Endothelial cell (in vitro differentiated cells): ENCODE measurements at places on chromosomes 5 and 9. TPM values are rescaled to one million over a fixed set of nuclear protein-coding genes. Genes with fewer than 3 reads are reported as not detected.
A peak's percentile ranks its signal among the peaks of the same experiment; 100 is the strongest.

Gene HTR1A
- not detected for total RNA-seq

Gene CDH10
- total RNA-seq, result 15.8 TPM

Gene CFAP77
- 3.7 TPM for total RNA-seq

Gene LRRC19
- not detected for total RNA-seq

Gene GZMA
- total RNA-seq, result 0.62 TPM

Gene CAVIN4
- 7.4 TPM for total RNA-seq

Gene FOXE1
- not detected for total RNA-seq

Gene OTP
- total RNA-seq, result not detected

Gene CDKN2B-AS1
- total RNA-seq, result 0.36 TPM

Gene IL13
- not detected for total RNA-seq

Gene KLF4
- 16.4 TPM for total RNA-seq

Gene IL7R
- 0.54 TPM for total RNA-seq

Gene ANKRD34B
- 0.62 TPM for total RNA-seq

Gene TRPM6
- total RNA-seq, result 1.9 TPM

Gene PCA3
- total RNA-seq, result 0.62 TPM

GRCh38 chr5:84758008-84758407 is 373.3 kb upstream of the EDIL3 start:
- DNase-seq, result no peak

DNA sequence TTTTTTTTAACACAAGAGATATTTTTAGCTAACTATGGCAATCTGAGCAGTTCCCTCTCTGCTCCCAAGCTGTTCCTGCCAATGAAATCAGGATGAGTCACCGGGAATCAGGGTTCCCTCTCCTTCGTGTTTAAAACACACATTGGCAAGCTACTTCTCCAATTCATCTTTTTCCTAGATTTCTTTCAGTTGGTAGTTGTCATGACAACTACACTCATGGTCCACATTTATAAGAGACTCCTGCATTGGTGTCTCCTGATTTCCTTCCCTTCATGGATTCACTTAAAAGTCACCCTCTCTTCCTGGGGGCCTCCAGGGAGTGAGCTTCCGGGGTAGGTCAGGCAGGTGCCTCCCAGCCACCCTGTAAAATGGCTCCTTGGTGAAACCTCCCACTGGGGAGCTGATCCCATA is 72.3 kb upstream of the NIPAL4 start:
- DNase-seq, result no peak

GRCh38 chr5:69202497-69202896 is 13.1 kb downstream of the CENPH start:
- DNase-seq, result no peak

DNA sequence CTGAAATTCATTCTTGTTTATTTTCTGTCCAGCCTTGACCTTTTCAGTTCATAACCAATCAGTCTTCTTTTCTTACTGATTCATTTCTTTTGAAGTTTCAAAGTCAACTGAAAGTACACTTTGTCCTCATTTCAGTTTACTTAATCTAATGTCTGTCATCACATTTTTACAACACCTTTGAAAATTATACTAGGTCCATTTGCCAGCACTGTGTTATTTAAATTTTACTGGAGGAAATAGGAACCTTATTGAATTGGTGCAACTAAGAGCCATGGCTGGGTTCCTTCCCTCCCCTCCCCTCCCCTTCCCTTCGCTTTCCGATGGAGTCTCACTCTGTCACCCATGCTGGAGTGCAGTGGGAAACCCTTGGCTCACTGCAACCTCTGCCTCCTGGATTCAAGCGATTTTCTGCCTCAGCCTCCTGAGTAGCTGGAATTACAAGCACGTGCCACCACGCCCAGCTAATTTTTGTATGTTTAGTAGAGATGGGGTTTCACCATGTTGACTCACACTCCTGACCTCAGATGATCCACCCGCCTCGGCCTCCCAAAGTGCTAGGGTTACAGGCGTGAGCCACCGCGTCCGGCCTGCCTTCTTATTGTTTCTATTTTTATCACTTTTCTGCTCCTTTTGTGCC is 6.3 kb downstream of the RMI1 start:
- no peak for DNase-seq

- no peak for DNase-seq
Observed at GRCh38 chr9:79237861-79238260, 333.9 kb upstream of the TLE4 start.

DNA sequence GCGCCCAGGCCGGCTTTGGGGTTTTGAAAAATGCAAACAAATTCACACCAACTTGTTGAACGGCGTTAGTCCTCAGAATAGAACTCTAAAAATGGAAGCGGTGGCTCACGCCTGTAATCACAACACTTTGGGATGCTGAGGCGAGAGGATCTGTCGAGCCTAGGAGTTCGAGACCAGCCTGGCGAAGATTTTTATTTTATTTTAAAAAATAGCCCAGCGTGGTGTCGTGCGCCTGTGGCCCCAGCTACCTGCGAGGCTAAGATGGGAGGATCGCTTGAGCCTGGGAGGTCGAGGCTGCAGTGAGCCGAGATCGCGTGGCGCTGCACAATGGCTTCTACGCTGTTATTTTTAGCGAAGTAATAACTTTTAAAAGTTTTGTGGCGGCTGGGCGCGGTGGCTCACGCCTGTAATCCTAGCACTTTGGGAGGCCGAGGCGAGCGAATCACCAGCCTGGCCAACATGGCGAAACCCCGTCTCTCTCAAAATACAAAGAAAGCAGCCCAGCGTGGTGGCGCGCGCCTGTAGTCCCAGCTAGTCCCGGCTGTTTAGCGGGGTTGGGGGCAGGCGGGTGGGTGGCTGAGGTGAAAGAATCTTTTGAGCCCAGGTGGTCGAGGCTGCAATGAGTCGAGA is 694 bp upstream of the PLIN2 start:
- peak; percentile 19 for DNase-seq

GRCh38 chr9:35856882-35857281 is 13.3 kb downstream of the OR13J1 start:
- no peak for DNase-seq

GRCh38 chr5:9105851-9106250 is 440.0 kb downstream of the SEMA5A start:
- DNase-seq, result no peak

- DNase-seq, result no peak
Observed at GRCh38 chr5:94983861-94984535, 300.9 kb downstream of the MCTP1 start.

- DNase-seq, result no peak
Observed at GRCh38 chr5:145830594-145830993, 4.5 kb downstream of the PRELID2 start.

GRCh38 chr9:1217076-1217475 is 166.9 kb downstream of the DMRT2 start:
- DNase-seq, result no peak

GRCh38 chr9:125066839-125067619 is 76.3 kb downstream of the SCAI start:
- DNase-seq, result no peak

- DNase-seq, result peak; percentile 75
Observed at GRCh38 chr9:100437860-100438805, 11.2 kb downstream of the MSANTD3 start.

DNA sequence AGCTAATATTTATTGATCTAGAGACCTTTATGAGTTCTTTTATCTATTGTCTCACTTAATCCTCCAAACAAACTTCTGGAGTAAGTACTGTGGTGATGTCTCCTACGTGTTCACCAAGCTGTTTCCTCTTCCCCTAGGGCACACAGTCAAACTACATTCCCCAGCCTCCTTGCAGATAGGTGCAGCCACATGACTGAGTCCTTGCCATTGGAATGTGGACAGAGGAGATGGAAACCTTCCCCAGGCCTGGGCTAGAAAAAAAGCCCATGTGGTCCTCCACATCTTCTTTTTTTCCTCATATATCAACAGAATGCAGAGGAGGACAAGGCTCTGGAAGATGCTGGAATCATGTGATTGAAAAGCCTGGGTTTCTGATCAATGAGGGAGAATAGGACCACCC is 88.0 kb downstream of the ANKRD55 start:
- DNase-seq, result no peak

GRCh38 chr9:15227491-15227890 is 79.5 kb downstream of the TTC39B start:
- DNase-seq, result no peak

GRCh38 chr5:96868603-96869371 is 7.5 kb upstream of the ERAP2 start:
- DNase-seq, result peak; percentile 15

- DNase-seq, result peak; percentile 38
Observed at GRCh38 chr9:21317956-21318923, 13.1 kb upstream of the IFNA5 start.

DNA sequence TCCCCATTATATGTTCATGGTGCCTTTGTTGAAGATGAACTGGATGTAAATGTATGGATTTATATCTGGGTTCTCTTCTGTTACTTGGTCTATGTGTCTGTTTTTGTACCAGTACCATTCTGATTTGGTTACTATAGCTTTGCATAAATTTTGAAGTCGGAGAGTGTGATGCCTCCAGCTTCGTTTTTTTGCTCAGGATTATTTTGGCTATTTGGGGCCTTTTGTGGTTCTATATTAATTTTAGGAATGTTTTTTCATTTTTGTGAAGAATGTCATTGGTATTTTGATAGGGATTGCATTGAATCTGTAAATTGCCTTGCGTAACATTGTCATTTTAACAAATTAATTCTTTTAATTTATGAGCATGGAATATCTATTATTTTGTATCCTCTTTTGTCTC is 36.6 kb upstream of the ZNF366 start:
- DNase-seq, result no peak

GRCh38 chr9:13410566-13411031 is 131.1 kb upstream of the MPDZ start:
- no peak for DNase-seq

- no peak for DNase-seq
Observed at GRCh38 chr9:125994066-125994943, 247.1 kb downstream of the PBX3 start.

GRCh38 chr9:98880311-98881015 is 63.2 kb upstream of the COL15A1 start:
- DNase-seq, result no peak

DNA sequence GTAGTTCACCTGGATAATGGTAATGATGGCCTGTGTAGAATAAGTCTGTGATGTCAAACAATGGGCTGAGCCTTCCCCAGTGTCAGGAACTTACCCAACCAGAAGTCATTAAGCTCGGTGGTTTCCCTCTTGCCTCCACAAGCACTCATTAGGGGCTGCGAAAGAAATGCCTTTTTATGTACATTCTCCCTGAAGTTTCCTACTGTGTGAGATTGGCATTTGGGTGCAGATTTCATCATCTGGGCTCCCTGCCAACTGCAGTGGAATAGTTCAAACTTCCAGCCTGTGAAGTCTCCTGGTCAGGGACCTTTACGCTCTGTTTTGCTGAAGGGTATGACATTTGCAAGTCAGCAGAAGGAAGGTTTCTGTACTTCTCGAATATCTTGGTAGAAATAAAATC is 41.6 kb upstream of the TMEM215 start:
- no peak for DNase-seq

DNA sequence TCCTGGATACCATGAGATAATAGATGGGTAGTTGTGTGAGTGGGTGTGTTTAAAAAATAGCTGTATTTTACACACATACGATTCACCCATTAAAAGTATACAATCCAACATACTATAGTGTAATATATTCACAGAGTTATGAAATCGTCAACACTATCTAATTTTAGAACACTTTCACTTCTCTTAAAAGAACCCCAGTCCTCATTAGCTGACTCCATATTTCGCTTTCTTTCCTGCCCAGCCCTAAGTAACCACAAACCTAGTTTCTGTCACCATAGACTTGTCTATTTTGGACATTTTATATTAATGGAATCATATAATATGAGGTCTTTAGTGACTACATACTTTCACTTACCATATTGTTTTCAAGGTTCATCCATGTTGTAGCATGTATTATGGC is 63.8 kb upstream of the S1PR3 start:
- no peak for DNase-seq

DNA sequence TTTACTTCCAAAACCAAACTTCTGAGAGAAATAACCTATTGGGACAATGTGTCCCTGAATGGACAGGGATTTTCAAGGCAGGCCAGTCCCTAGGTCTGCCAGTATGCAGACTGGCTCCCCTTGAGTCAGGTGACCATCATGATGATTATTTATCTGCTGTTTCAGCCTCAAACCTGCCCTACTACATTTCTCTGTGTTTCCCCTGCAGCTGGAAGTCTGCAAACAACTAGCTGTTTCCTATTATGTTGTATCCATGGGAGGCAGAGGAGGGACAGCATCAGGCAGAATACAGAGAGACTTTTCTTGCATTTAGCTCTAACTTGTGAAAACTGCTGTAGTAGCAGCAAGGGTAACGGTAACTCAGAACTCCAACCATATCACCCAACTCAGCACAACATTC is 36.2 kb upstream of the IFNK start:
- DNase-seq, result no peak

DNA sequence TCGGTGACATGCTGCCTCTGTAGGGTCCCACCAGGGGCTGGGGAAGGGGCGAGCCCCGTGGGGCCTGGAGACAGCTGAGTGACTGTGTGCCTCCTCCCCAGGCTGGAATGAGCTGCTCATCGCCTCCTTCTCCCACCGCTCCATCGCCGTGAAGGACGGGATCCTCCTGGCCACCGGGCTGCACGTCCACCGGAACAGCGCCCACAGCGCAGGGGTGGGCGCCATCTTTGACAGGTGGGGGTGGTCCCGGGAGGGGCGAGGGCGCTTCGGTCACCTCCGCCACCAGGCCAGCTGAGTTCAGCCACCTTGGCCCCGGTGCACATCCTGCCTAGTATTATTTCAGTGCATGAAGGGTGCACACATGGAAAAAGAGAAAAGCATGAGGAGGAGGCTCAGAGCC is 102.8 kb downstream of the RXRA start:
- DNase-seq, result no peak

- no peak for DNase-seq
Observed at GRCh38 chr9:74001382-74001781, 495.8 kb upstream of the RORB start.

- no peak for DNase-seq
Observed at GRCh38 chr5:159549046-159549445, 218.8 kb upstream of the IL12B start.

DNA sequence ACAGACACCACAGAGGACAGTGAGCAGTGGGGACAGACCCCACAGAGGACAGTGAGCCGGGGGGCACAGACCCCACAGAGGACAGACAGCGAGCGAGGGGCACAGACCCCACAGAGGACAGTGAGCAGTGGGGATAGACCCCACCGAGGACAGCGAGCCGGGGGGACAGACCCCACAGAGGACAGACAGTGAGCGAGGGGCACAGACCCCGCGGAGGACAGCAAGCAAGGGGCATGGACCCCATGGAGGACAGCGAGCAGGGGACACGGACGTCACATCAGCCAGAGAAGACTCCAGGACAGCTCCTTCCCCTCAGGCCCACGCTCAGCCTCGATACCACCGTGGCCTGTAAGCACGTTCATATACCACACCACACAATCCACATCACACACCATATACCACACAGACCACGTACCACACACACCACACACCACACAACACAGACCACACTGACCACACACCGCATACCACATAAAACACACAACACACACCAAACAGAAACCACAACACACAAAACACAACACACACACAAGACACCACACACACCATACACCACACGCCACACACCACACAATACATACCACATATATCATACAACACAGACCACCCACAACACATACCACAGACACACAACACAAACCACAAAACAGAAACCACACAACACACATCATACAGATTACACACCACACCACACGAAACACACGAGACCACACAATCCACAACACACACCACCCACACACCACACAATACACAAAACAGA is 5.2 kb upstream of the ZDHHC11 start:
- no peak for DNase-seq

GRCh38 chr5:146794326-146795029 is 84.1 kb downstream of the PPP2R2B start:
- no peak for DNase-seq

GRCh38 chr5:17426104-17426749 is 71.8 kb upstream of the TAF11L2 start:
- DNase-seq, result no peak

- no peak for DNase-seq
Observed at GRCh38 chr5:131672776-131673175, 37.7 kb upstream of the RAPGEF6 start.
